NCI-H1694 (cell line): ENCODE measurements at places on chromosomes 6 and 20.

- no peak for DNase-seq
These were observed 22.1 kb upstream of the CD83 start for GRCh38 chr6:14095437-14095836.

- no peak for DNase-seq
These were observed 449.9 kb downstream of the CD109 start for GRCh38 chr6:74145931-74146330.

DNA sequence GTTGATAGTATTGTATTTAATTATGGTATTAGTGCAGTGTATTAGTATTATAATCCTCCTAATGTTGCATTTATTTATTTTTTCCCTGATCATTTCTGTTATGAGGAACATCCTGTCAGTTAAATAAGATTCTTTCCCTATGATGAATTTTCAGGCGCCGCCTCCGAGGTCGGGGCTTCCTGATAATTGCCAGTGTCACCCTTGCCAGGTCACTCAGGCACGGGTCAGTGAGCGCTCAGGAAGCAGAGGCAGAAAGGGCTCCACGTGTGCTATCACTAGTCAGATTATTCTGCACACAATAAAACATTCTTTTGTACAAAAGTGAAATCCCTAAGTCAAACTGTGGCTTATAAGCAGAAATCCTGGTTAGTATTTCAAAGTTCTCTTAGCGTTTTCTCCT, 64.8 kb downstream of the TSHZ2 start:
- DNase-seq: no peak

GRCh38 chr6:86949771-86950170, 12.4 kb downstream of the HTR1E start:
- peak; percentile 65 for DNase-seq

- no peak for DNase-seq
These were observed 30.8 kb downstream of the SF3B5 start for GRCh38 chr6:144064402-144065212.

DNA sequence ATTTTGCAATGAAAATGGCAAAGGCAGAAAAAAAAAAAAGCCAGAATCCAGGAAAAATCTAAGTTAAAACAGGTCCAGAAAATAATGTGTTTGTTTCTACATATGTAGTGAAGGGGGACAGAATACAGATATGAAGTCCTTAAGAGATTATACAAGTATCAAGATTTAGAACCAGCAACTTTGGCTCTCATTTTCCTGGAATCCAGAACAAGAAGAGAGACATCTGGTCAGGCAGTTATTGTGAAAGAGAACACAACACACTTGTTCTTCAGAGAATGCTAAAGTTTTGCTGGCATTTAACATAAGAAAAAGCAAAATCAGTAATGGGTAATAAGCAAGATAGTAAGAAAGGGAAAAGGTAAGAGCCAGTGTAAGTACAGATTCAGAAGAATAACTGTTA, 21.1 kb downstream of the BAG2 start:
- DNase-seq: no peak
